Activated naive CD4-positive, alpha-beta T cell treated with anti-CD3 and anti-CD28 coated beads for 36 hours (primary cell): ENCODE measurements at places on chromosomes 2 and 18. TPM values are rescaled to one million over a fixed set of nuclear protein-coding genes. Genes with fewer than 3 reads are reported as not detected.

- no peaks in the 10 kb centered on the region for H3K36me3 ChIP-seq
- no peak for DNase-seq
- H3K4me1 ChIP-seq = no peaks in the 10 kb centered on the region
- no peak overlapping the region for H3K4me3 ChIP-seq
These were observed 947.5 kb downstream of the CPS1 start for GRCh38 chr2:211503856-211504255.

The STARD6 gene
- not detected for total RNA-seq

The EIPR1 gene
- 33.6 TPM for total RNA-seq

The NAGK gene
- 33.2 TPM for total RNA-seq
